ENCODE measurements at places on chromosomes 1 and 21.
A peak's percentile ranks its signal among the peaks of the same experiment; 100 is the strongest.

GRCh38 chr1:231690059-231690458, 63.5 kb downstream of the DISC1 start:
- no peak for DNase-seq

GRCh38 chr1:19066248-19066873, 109.9 kb upstream of the IFFO2 start:
- no peak for DNase-seq

- DNase-seq = no peak
Measured at GRCh38 chr1:53276153-53276901, 38.0 kb upstream of the MAGOH start.

DNA sequence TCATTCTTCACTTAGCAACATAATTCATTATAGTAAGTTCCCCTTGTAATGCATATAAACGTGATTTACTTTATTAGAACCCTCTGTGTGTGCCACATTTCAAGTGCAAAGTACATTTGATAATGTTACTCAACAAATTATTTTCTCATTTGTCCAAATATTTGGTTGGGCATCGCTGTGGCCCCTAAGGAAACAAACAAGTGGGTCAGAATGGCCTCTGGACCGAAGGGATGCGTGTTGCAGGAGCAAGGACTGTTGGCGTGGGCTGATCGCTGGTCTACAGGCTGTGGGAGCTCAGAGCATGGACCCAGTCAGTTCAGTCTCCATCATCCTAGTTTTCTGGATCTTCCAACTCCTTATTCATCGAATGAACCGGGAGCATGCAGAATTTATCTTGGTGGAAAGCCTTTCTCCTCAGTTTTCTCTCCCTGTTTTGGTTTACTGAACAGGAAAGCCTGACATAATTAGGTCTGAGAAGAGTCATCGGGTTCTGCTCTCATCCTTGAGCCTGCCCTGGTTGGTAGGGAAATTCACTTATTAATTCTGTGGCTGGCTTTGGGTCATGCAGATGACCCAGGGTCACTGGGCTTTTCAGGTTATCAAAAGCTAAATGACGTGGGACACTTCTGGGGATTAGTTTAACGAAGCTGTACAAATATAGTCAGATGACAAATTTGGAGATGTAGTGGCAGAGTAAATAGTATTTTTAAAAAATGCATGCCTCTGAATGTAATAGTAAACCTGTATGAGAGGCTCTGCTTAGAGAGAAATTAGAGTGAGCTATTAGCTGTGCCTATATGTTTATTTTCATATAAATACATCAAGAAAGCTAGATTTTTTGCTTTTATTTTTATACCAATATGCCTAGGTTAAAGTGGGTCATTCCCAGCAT, 200.2 kb downstream of the SDCCAG8 start:
- DNase-seq = no peak

DNA sequence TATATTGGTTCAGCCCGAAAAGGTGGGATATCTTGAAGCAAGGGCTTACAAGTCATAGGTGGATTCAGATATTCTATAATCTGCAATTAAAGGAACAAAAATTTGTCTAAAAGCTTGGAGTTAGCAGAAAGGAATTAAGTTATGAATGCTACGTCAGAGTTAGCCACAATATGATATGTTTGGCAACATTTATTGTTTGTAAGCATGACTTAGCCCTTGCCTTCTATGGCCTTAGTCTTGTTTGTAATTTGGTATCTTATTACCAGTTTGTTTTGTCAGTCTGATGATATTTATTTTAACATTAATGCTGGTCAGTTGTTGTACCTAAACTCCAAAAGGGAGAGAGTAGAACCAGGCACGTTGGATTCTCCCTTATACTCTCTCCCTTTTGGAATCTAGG, 43.1 kb upstream of the SUCO start:
- DNase-seq = no peak

- DNase-seq = no peak
Measured at GRCh38 chr1:54619749-54620148, 3.6 kb downstream of the FAM151A start.

GRCh38 chr1:151539321-151540020, 638 bp upstream of the TUFT1 start:
- peak; percentile 65 for DNase-seq

DNA sequence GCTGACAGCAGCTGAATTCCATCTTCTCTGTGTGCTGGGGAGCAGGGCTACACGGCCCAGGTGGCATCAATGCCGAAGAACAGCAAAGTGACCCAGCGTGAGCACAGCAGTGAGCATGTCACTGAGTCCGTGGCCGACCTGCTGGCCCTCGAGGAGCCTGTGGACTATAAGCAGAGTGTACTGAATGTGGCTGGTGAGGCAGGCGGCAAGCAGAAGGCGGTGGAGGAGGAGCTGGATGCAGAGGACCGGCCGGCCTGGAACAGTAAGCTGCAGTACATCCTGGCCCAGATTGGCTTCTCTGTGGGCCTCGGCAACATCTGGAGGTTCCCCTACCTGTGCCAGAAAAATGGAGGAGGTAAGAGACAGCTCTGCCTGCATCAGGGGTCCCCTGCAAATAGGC, 16.6 kb downstream of the SLC6A17 start:
- DNase-seq = no peak

GRCh38 chr1:87826681-87827251, 498.1 kb downstream of the LMO4 start:
- DNase-seq = peak; percentile 80

- peak; percentile 52 for DNase-seq
Measured at GRCh38 chr1:224116131-224116530, 2.2 kb downstream of the FBXO28 start.

- DNase-seq = no peak
Measured at GRCh38 chr1:185972096-185972850, 238.1 kb downstream of the HMCN1 start.

DNA sequence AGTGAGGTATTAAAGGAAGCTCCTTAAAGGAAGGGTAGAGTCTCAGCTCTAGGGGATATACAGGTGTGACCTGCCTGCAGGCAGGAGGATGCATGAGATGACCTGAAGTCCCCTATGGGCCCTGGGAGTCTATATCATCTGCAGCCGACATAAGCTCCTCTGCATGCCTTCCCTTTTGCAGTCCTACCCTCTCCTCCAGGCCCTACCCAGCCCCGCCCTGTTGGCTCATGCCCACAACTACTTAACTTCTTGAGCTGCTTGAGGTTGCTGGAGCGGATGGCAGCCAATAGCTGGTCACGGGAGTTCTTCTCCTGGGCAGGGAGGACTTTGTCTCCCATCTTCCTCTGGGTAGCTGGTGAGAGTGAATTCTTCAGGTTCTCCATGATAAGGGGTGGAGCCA, 10.3 kb downstream of the SHISA4 start:
- DNase-seq = no peak

Data from muscle of back (tissue), 13 donors.